ENCODE measurements at places on chromosomes 16 and 17. TPM values are rescaled to one million over a fixed set of nuclear protein-coding genes. Genes with fewer than 3 reads are reported as not detected.
A peak's percentile ranks its signal among the peaks of the same experiment; 100 is the strongest.

GRCh38 chr17:45164734-45165269 is 3.1 kb downstream of the HEXIM2 start:
- H3K4me3 ChIP-seq = no peak overlapping the region
- H3K27ac ChIP-seq = no peak overlapping the region
- no peaks in the 10 kb centered on the region for H3K36me3 ChIP-seq

GRCh38 chr16:56246051-56246817 is 54.9 kb downstream of the GNAO1 start:
- no peaks in the 10 kb centered on the region for H3K4me1 ChIP-seq
- H3K4me3 ChIP-seq = no peak overlapping the region
- H3K36me3 ChIP-seq = no peaks in the 10 kb centered on the region
- H3K27ac ChIP-seq = no peak overlapping the region
- no peak for DNase-seq
- no peaks in the 10 kb centered on the region for H3K27me3 ChIP-seq

- no peak overlapping the region for H3K27ac ChIP-seq
- no peaks in the 10 kb centered on the region for H3K27me3 ChIP-seq
- H3K4me1 ChIP-seq = no peaks in the 10 kb centered on the region
- H3K4me3 ChIP-seq = no peak overlapping the region
These were observed 51.6 kb downstream of the PMP22 start for GRCh38 chr17:15213381-15214087.

DNA sequence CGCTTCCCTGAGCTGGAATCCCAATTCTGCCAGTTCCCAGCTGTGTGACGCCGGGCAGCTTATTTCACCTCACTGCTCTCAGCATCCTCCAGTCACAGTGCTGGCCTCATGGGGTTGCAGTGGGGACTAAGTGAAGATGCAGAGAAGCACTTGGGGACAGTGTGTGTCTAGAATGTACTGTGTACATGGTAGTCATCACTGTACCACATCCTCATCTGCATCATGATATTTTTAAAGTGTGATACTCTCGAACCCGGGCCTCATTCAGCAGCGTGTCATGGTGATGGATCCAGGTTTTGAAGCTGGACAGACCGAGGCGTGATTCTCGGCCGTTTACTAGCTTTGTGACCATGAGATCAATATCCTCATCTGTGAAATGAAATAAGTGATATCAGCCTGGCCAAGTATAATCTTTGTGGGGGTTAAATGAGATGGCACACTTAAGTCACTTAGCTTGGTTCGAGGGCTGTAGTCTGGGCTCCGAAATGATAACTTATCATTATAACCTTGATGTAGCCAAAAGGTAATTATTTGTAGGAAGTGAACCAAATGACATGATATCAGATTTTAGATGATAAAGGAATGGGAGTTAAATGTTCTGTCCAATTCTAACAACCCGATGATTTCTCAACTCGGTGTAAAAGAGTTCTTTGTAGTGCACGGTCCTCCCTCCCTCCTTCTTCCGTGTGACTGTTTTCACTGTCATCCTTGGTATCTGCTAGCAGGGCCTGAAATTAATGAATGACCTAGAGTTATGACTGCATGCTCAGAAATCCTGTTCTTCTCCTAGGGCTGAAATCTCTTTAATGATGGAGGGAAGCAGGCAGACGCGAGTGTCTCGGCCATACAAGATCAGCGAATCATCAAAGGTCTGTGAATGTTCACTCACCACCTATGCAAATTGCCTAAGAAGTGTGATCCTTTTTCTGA is 2.0 kb downstream of the KLHL36 start:
- DNase-seq = no peak
- H3K4me3 ChIP-seq = no peak overlapping the region
- H3K36me3 ChIP-seq = no peaks in the 10 kb centered on the region
- H3K4me1 ChIP-seq = peaks cover 20% of the 10 kb centered on the region
- peak overlapping the region; percentile 82 for H3K27ac ChIP-seq
- no peaks in the 10 kb centered on the region for H3K27me3 ChIP-seq

Gene SLC5A11
- total RNA-seq = not detected

Gene PNMT
- total RNA-seq = 2.6 TPM
